Fibroblast of skin of back (primary cell): ENCODE measurements at places on chromosomes 2 and 18.

- peak; percentile 27 for DNase-seq
Observed at GRCh38 chr2:163734881-163735684, 725 bp downstream of the FIGN start.

DNA sequence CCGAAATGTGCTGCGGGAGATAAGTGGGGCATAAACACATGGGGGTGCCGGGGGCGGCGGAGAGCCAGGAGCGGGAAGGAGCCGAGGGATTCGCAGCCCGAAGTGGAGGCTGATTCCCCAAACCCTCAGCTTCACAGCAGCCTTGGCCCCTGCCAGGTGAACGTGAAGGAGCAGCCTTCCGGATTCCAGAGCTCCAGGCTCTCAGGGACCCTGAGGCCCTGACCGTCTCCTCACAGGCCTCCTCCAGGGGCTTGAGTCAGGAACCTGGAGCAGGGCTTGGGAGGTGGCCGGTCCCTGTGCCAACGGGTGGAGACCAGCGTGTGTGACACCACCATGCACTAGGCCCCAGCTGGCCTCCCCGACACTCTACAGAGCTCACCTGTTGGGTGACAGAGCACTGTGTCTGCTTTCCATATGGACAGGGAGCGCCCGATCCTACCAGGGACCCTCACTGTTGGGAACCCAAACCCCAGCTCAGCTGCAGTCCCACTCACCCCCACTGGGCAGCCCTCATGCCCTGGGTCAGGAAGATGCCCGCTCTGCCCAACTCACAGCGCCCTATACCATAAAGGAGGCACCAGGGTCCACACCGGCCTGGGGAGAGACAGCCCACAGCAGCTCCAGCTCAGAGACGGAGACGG, 117.6 kb upstream of the OTOS start:
- no peak for DNase-seq

- DNase-seq, result no peak
Observed at GRCh38 chr2:176555112-176555511, 285.9 kb downstream of the MTX2 start.

DNA sequence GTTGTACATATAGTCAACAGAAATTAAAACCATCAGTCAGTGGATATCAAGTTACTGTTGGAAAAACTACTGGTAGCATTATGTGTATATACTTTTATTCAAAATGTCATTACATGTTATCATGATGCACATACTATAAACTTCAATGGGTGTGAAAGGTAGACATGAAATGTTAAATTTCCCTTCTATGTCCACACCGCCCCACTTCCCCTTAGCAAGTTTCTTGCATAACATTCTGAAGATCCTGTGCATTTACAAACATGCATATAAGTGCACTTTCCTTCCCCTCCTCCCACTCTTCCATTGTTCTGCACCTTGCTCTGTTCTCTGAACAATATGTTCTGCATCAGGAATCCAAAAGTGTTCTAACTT, 16.6 kb upstream of the HK2 start:
- DNase-seq, result no peak
